COLO829 (cell line): ENCODE measurements at places on chromosomes 6 and 20.
A peak's percentile ranks its signal among the peaks of the same experiment; 100 is the strongest.

DNA sequence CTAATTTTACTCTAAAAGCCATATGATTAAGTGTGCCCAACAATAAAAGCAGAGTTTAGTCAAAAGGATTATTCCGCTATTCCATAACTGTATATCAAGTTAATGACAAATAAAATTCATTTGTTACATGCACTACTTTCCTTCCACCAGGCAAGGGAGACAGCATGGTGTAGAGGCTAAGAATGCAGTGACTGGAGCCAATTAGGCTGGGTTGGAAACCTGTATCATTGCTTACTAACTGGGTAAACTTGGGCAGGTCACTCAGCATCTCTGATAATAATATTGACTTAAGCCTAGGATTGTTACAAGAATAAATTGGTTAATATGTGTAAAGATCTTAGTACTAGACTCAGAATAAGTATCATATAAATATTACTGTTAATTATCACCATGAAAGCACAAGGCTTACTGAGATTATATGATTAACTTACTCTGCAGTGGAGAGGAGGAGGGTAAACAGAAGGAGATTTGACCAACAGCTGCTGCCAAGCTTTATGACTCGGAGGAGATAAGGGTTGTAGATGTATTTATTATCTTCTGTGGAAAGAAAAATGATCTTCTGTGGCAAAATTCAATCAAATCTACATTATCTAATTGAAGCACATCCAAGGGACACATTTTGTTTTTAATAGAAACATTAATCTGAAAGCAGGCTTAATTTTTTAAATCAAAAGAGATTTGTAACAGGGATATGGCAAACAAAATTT, 1459.9 kb downstream of the GRIK2 start:
- DNase-seq = no peak

GRCh38 chr20:18665135-18665534, 77.3 kb downstream of the DTD1 start:
- no peak for DNase-seq

- peak; percentile 63 for DNase-seq
Observed at GRCh38 chr6:28497893-28498292, 17.7 kb downstream of the GPX6 start.

GRCh38 chr6:4021854-4022695, 56.9 kb downstream of the FAM217A start:
- DNase-seq = no peak

GRCh38 chr6:108739496-108740330, 108.5 kb upstream of the ARMC2 start:
- no peak for DNase-seq

DNA sequence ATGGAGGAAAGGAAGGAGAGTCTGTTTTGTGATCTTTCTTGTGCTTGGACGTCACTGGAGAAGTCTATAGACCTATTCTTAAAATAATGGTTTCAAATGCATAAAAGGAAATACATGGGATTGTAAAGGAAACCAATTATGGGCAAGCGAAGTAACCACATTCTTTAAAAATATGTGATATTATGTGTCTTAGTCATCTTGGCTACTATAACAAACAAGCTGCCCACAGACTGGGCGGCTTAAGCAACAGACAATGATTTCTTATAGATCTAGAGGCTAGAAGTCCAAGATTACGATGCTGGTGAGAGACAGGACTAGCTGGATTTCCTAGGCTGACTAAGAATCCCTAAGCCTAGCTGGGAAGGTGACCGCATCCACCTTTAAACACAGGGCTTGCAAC, 49.4 kb upstream of the CD83 start:
- DNase-seq = peak; percentile 89

GRCh38 chr20:50381771-50382593, 128.2 kb upstream of the PTPN1 start:
- DNase-seq = no peak
